ENCODE measurements at places on chromosomes 7 and 10. TPM values are rescaled to one million over a fixed set of nuclear protein-coding genes. Genes with fewer than 3 reads are reported as not detected.

PPP1R17 gene
- not detected for total RNA-seq

MYL10 gene
- total RNA-seq: not detected

PRKCQ gene
- total RNA-seq: 0.22 TPM

BTBD16 gene
- not detected for total RNA-seq

PON1 gene
- not detected for total RNA-seq

PRSS37 gene
- total RNA-seq: not detected

SLC16A9 gene
- total RNA-seq: 1.2 TPM

EN2 gene
- total RNA-seq: not detected

BAIAP2L1 gene
- 1.7 TPM for total RNA-seq

SCART1 gene
- 4.2 TPM for total RNA-seq

IFIT1B gene
- total RNA-seq: not detected

IL2RA gene
- total RNA-seq: not detected

ENTPD1 gene
- under 0.01 TPM for total RNA-seq

NUTM2D gene
- total RNA-seq: 0.62 TPM

CPN1 gene
- not detected for total RNA-seq

CYP2C18 gene
- total RNA-seq: not detected

SLC13A4 gene
- under 0.01 TPM for total RNA-seq

AOAH gene
- not detected for total RNA-seq

KIFBP gene
- 55.6 TPM for total RNA-seq

STK17A gene
- 54.9 TPM for total RNA-seq

CLEC5A gene
- not detected for total RNA-seq

AZGP1 gene
- total RNA-seq: 0.33 TPM

EPHB6 gene
- total RNA-seq: 5.0 TPM

SAMD9L gene
- total RNA-seq: 15.4 TPM

MMD2 gene
- not detected for total RNA-seq

PCLO gene
- total RNA-seq: 4.9 TPM

AKR1E2 gene
- total RNA-seq: 24.9 TPM

AKR1C1 gene
- 86.1 TPM for total RNA-seq

SLC39A12 gene
- under 0.01 TPM for total RNA-seq

C10orf105 gene
- under 0.01 TPM for total RNA-seq

TAF6 gene
- 61.4 TPM for total RNA-seq

RASA4B gene
- 0.89 TPM for total RNA-seq

COL17A1 gene
- total RNA-seq: 0.33 TPM

LIPN gene
- not detected for total RNA-seq

LRMDA gene
- 0.55 TPM for total RNA-seq

GIMAP6 gene
- 0.25 TPM for total RNA-seq

NKX6-2 gene
- under 0.01 TPM for total RNA-seq

MAP3K8 gene
- total RNA-seq: 4.5 TPM

DGKI gene
- total RNA-seq: 2.9 TPM

SLC18A3 gene
- total RNA-seq: not detected

SEMA3A gene
- total RNA-seq: 113 TPM

ADCY1 gene
- total RNA-seq: 0.33 TPM

TMEM229A gene
- total RNA-seq: not detected

SLC18A2 gene
- total RNA-seq: not detected

SPDYE8 gene
- not detected for total RNA-seq

SLC16A12 gene
- under 0.01 TPM for total RNA-seq

CDCA7L gene
- total RNA-seq: 81.7 TPM

LEP gene
- total RNA-seq: 0.12 TPM

PIP gene
- not detected for total RNA-seq

PAPOLB gene
- total RNA-seq: 0.12 TPM

All from uterine smooth muscle cell (primary cell).